ENCODE measurements at places on chromosomes 16 and 17.

- no peak for DNase-seq
Observed at GRCh38 chr16:76639685-76640289, 362.6 kb downstream of the CNTNAP4 start.

- peak; percentile 7 for DNase-seq
Observed at GRCh38 chr17:15490634-15491261, 23.3 kb upstream of the CDRT4 start.

GRCh38 chr16:89938175-89938885 is 10.2 kb upstream of the DEF8 start:
- DNase-seq, result no peak

GRCh38 chr17:61487161-61487988 is 35.2 kb downstream of the TBX4 start:
- DNase-seq, result no peak

DNA sequence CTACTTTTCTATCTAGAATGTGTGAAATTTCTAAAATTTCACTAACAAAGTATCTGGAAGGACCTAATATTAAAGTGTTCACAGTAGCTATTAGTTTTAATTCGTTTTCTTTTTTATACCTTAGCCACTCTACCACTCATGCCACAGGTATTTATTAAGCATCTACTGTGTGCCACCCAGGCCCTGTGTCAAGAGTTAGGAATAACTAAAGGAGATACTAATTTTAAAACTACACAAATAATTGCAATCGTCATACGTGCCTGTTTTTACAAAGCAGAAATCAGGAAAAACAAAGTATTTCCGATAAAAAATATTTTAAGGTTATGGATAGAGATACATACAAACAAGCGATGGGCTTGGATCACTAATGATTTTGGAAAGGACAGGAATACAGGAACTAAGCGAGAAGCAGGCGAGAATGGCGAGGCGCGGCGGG is 483 bp upstream of the EEF2K start:
- DNase-seq, result no peak

GRCh38 chr17:33389504-33390135 is 96.5 kb upstream of the ASIC2 start:
- DNase-seq, result no peak

GRCh38 chr17:57569853-57570252 is 175.2 kb downstream of the CCDC182 start:
- DNase-seq, result no peak

- DNase-seq, result no peak
Observed at GRCh38 chr16:8887952-8888560, 5.9 kb downstream of the LITAFD start.

- DNase-seq, result no peak
Observed at GRCh38 chr17:39001703-39002637, 34.8 kb upstream of the FBXO47 start.

DNA sequence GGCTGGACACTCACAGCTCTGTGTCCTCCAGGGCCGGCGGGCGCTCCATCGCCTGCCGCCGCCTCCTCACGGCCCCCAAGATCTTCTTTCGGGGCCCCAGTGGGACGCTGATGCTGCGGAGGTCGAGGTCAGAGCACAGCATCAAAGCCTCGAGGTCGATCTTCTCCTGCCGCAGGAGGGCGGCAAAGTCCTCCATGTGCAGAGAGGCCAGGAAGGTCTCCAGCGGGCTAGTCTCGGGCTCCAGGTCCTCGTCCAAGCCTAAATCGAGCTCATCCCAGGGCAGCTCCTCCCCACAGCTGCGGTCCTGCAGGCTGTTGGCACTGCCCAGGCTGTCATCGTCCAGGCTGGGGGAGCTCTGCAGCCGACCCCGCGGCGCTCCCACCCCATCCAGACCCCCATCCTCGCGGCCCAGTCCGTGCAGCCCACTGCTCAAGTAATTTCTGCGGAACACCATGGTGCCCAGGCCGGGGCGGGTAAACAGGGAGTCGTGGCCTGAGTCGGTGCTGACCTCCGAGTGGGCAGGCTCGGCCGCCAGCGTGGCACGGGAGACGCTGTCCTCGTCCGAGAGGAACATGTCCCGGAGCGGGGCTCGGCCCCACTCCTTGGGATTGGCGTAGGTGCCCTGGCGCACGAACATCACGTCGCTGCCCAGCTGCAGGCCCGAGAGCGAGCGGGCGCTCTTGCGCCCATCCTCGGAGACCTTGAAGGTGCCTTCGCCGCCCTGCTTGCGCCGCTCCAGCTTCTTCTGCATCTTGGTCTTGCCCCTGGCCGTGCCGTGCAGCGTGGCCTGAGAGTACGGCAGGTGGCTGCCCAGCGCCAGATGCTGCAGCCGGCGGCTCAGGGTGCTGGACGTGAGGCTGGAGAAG is 3.4 kb downstream of the USH1G start:
- peak; percentile 22 for DNase-seq

GRCh38 chr17:43805117-43805516 is 24.9 kb downstream of the CFAP97D1 start:
- DNase-seq, result no peak

DNA sequence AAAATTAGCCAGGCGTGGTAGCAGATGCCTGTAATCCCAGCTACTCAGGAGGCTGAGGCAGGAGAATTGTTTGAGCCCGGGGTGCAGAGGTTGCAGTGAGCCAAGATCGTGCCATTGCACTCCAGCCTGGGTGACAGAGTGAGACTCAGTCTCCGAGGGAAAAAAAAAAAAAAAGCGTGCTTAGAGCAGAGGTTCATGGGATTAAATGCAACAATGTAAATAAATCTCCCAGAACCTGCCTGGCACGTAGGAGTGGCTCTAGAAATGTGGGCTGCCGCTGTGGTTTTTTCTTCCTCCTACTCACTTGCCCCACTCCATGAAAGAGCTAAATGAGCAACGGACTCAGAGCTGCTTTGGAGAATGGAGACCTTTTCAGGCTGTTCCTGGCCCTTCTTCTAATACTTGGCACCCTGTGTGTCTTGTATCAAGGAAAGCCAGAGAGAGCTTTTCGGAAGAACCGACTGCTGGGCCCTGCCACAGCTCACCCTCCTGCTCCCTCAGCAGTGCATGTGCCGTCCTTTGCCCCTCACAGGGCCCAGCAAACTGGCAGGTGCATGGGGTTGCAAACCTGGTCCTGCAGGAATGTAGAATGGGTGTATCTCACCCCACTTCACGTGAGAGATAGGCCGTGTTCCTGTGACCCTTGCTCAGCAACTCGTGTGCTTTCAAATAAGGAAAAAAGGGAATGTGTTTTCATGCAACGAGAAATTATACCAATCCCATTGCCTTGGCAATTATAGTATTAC is 52.0 kb downstream of the LDHD start:
- DNase-seq, result peak; percentile 15

DNA sequence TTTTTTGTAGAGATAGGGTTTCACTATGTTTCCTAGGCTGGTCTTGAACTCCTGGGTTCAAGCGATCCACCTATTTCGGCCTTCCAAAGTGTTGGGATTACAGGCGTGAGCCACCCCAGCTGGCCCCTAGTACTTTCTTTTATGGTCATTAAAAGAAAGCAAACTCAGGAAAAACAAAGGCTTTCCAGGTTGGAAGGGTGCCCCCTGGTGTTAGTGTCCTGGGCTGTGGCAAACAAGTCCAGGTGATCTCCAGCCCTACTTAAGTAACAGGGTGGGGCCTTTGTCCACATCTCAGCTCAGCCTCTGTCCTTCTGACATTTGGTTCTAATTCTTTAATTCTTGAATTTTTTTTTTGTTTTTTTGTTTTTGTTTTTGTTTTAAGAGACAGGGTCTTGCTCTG is 6.9 kb downstream of the IGFBP4 start:
- DNase-seq, result peak; percentile 57

DNA sequence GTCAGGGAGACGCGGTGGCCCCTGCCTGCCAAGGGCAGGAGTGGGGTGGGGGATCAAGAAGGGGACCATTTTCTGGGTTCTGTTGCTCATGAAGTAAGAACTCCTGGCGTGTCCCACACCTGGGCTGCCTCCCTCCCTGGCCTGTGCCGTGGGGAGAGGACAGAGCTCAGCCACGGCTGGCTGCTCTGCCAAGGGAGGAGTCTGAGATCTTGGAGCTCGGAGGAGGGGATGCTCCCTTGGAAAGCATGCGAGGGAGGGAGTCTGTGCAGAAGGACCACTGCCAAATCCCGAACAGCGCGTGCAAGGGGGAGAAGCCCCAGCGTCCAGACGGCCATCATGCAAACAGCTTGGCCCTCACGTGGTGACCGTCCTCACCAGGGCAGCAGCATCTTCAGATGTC is 64.2 kb upstream of the ZNF469 start:
- DNase-seq, result no peak

- DNase-seq, result peak; percentile 48
Observed at GRCh38 chr17:57868007-57868909, 18.4 kb upstream of the MRPS23 start.

GRCh38 chr17:65243838-65244625 is 106.9 kb downstream of the RGS9 start:
- DNase-seq, result peak; percentile 34

GRCh38 chr16:50741225-50741780 is 583 bp upstream of the CYLD start:
- DNase-seq, result no peak

GRCh38 chr16:35751191-35751941 is 2292.0 kb downstream of the TP53TG3F start:
- no peak for DNase-seq

DNA sequence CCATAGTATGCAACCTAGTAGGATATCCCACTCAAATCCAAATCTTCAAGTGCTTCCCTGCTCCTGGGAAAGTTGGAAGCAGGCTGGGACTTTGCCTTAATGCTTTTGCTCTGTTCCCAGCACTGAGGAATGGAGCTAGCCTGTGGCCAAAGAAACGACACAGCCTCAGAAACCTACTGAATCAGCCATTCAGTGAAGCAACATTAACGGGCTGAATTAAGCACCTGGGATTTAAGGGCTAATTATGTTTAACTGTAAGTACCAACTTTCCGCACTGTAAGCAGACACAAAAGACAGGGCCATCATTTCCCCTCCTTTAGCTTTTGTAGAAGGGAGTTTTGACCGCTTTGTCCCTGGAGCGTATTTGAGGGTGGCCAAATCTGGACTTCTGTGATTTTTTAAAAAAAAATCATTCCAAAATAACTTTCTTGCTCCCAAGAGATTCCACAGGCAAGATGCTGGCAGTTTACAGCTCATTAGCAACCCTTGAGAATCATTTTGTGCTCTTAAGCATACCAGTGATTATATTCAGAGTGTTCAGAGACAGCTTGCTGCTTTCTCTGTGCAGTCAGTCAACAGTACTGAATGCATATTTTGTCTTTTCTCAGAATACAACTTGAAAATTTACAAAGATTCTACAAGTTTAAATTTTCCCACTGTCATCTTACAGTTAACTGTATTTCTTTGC is 17.6 kb upstream of the NOL11 start:
- DNase-seq, result no peak

DNA sequence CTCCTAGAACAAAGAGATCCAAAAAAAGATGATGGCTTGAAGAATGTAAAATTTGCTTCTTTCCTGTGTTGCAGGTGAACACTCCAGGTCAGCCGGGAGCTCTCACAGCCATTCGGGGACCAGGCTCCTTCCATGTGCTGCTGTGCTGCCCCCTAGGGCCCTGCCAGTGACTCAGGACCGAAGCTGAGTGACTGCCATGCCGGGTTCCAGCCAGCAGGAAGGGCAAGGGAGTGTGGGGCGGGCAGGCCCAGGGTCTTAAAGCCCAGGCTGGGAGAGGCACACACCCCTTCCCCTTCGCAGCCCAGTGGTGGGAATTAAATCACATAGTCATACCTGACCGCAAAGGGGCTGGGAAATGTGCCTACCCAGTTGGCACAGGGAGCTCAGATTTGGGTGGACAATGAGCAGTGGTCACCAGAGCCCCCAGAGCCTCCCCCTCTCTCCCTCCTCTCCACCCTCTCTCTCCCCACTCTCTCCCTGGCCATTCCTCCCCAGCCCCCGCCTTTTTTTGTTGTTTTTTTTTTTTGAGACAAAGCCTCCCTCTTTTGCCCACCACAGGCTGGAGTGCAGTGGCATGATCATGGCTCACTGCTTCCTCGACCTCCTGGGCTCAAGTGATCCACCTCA is 11.5 kb downstream of the EPOP start:
- peak; percentile 68 for DNase-seq

DNA sequence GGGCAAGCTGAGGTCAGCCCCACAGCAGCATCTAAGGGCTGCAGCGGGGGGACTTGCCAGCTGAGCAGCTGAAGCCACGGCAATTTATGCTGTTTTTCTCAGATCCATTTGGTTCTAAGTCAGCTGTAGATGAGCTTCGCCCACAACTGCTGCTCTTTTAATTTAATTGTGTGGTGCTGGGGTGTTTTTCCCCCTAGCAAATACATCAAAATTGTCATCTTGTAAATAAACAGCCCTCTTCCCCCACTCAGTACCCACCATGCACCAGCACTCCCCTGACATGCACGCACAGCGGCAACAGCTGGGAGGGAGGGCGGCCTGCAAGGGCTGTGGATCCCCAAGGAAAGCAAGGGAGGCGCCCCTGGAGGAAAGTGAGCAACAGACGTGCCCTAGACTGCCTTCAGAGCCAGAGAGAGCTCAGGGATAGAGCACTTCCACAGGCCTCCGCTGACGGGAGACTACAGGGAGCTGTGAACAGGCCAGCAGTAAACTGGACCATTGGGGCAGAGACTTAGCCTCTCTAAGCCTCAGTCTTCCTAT is 149.5 kb downstream of the TMEM132E start:
- no peak for DNase-seq

DNA sequence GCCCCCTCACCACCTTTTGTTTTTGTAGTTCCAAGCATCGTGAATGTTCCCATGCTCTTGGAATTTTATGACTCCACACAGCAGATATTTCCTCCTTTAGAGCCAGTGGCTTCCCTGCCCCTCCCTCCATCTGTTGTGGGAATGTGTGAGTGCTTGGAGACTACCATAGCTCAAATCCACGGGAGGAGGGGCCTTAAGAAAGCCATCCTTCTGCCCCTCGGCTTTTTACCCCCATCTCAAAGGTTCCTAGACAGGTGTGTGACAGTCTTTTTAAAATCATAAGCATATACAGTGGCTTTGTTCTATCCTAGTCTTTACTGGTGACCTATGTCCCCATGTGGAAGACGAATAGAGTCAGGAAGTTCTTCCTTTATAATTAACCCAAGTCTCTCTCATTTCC is 47.2 kb downstream of the YPEL2 start:
- no peak for DNase-seq

DNA sequence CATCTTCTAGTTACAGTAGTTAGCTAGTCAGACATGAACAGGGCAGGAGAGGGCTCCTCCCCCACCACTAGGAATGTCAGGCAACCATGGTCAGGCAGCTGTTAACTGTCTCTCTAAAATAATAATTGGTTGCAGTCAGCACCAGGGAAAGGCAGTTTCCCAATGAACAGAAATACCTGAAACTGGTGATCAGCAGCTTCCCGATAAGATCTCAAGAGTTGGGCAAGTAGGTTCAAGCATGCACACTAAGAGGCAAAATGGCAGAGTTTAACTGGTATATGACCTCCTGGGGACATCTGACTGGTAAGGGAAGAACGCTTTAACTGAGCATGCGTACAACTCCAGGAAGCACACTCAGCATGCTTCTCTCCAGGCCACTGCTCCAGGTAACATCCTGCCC is 12.6 kb upstream of the XYLT1 start:
- no peak for DNase-seq

DNA sequence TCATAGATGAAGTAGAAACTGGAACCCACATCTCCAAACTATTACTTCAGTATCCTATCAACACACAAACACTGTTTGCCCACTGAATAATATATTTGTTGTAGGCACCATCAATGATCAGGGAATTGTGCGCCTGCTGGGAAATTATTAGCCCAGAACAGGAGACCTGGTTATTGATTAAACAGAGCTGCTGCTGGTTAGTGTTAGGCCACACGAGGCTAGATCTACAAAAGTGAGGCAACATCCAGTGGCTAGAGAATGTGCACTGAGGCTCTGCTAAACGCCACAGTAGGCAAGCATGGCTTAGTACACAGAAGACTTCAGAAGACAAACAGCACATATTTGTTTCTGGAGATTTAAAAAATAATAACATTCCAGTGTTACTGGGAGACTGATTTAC is 11.0 kb downstream of the ABHD15 start:
- DNase-seq, result no peak

- DNase-seq, result no peak
Observed at GRCh38 chr17:80786887-80787286, 204.8 kb upstream of the CHMP6 start.

Data from activated naive CD8-positive, alpha-beta T cell treated with anti-CD3 and anti-CD28 coated beads, Interleukin-2, amount 50 U/mL, for 24 hours (primary cell).